AG08395 (cell line): ENCODE measurements at places on chromosomes 1 and 21.

DNA sequence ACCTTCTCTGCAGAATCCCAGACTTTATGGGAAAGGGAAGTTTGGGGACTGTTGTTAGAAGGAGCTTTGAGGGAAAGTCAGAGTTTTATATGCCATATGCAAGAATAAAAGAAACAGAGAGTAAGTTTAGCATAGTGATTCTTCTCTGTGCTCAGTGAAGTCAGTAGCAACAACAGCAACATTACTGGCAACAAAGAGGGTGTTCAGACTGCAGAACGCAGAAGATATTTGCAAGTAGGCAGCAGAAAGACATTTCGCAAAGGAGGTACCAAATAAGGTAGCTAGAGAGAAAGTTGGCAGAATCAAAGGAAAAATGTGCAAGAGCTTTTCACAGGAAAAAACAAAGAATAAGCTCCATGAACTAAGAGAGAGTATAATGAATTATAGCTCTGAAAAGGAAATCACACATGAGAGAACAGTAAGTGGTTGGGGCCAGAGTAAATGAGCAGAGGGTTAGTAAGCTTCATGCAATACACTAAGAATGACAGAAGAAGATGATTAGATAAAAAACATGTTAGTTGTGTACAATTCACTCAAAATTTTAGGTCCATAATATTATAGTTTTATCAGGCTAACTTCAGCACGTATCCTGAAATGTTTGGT is 98.1 kb downstream of the NEGR1 start:
- peak; percentile 14 for DNase-seq

DNA sequence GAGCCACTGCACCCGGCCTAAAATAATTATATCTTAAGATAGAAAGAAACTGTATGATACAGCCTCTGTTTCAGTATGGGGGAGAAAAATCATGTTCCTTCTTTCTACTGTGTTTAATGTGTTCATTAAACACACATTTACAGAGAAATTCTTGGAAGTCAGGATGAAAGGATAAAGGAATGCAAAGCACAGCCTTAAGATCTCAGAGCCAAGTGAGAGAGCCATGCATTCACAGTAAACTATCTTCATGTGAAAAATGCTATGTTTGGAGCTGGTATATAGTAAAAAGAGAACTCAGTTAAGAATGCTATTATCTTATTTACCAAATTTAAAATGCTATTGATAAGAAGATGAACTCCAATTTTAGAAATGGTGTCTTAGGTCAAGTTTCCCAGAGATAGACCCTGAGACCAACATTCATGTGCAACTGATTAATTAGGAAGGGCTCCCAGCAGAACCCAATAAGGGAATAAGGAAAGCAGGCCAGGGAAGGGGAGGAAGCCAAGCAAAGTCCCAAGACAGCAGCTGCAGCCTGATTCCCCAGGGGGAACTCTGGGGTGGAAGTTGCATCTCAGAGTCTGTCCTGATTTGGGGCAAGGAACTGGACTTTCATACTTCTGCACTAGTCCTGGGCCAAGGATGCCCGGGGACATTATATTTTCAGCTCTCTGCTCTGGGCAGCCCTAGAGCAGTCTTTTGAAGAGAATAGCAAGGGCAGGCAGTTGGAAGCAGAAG is 130.0 kb upstream of the ZNF648 start:
- DNase-seq: no peak

DNA sequence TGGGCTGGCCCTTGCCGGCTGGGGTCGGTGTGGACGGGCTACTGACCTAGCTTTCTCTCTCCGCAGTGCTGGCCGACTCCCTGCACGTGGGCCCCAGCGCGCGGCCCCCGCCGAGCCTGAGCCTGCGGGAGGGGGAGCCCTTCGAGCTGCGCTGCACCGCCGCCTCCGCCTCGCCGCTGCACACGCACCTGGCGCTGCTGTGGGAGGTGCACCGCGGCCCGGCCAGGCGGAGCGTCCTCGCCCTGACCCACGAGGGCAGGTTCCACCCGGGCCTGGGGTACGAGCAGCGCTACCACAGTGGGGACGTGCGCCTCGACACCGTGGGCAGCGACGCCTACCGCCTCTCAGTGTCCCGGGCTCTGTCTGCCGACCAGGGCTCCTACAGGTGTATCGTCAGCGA is 34.9 kb downstream of the PTGFRN start:
- DNase-seq: no peak

DNA sequence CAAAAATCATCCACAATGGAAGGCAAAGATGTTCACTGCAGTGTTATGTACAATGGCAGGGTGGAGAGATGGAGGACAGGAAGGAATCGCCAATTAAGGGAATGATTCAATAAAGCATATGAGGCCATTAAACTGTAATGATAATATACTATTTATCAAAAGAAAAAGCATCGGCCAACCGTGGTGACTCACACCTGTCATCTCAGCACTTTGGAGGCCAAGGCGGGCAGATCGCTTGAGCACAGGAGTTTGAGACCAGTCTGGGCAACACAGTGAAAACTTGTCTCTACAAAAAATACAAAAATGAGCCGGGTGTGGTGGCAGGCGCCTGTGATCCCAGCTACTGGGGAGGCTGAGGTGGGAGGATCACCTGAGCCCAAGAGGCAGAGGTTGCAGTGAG is 89.1 kb downstream of the SSBP3 start:
- no peak for DNase-seq

- no peak for DNase-seq
These were observed 158.4 kb upstream of the C8B start for GRCh38 chr1:57124170-57124569.

GRCh38 chr1:231757759-231758158 is 131.2 kb downstream of the DISC1 start:
- no peak for DNase-seq

- no peak for DNase-seq
These were observed 52.9 kb upstream of the SIM2 start for GRCh38 chr21:36646011-36646410.

DNA sequence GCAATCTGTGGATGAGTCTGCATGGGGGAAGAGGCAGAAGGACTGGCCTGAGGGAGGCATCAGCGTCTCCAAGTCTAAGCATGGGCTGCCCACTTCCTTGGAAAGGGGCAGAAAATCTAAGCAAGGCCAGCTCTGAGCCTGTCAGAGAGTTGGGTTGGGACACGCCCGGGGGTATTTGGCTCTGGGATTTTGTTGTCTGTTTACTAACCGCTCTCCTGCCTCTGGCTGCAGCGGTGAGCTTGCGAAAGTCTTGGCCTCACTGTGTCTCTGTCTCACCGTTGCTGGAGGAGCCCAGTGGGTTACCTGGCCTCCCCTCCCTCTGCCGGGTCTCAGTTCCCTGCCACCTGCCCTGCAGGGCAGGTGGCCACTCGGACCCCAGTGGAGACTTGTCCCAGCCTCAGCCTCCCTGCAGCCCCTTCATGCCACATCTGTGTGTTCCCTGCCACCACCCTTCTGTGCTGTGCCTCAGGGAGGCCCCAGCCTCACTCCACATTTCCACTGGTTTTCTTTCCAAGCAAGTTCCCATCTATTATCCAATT is 33.7 kb downstream of the EDN2 start:
- DNase-seq: no peak

- DNase-seq: no peak
These were observed 23.9 kb downstream of the CITED4 start for GRCh38 chr1:40838045-40838979.

GRCh38 chr1:159921251-159921650 is 4.1 kb downstream of the TAGLN2 start:
- no peak for DNase-seq

- DNase-seq: no peak
These were observed 24.2 kb downstream of the KCNA10 start for GRCh38 chr1:110494522-110495406.

GRCh38 chr1:228337031-228337564 is 69.5 kb downstream of the TRIM11 start:
- DNase-seq: no peak

GRCh38 chr1:116367256-116367945 is 5.6 kb upstream of the ATP1A1 start:
- DNase-seq: no peak

- peak; percentile 24 for DNase-seq
These were observed 322 bp downstream of the TFB2M start for GRCh38 chr1:246565751-246566127.
